ENCODE measurements at places on chromosomes 4 and X.

GRCh38 chrX:121028419-121028818 is 19.0 kb upstream of the GLUD2 start:
- no peak for DNase-seq

- DNase-seq, result no peak
Measured at GRCh38 chr4:164058776-164059445, 564.4 kb downstream of the TMA16 start.

- DNase-seq, result no peak
Measured at GRCh38 chrX:42738552-42738951, 39.4 kb downstream of the PPP1R2C start.

- DNase-seq, result no peak
Measured at GRCh38 chr4:147880511-147880910, 148.6 kb downstream of the ARHGAP10 start.

DNA sequence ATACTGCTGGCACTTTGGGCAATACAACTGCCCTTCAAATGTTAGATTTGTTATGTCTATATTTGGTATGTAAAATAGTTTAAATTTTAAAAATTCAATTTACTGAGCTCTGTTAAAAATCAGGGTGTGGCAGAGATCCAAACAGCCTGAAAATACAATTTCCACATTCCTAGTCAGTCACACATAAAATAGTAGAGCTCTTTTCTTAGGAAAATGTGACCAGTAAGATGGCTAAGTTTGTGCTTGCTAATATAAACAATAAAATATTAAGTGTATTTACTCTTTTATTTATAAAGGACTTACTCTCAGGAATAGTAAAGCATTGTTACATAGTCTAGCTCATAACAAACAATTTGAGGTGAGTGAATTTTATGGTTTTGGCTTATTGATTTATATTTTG is 200.2 kb downstream of the DKK2 start:
- no peak for DNase-seq

- no peak for DNase-seq
Measured at GRCh38 chrX:129759576-129760061, 20.1 kb upstream of the SASH3 start.

DNA sequence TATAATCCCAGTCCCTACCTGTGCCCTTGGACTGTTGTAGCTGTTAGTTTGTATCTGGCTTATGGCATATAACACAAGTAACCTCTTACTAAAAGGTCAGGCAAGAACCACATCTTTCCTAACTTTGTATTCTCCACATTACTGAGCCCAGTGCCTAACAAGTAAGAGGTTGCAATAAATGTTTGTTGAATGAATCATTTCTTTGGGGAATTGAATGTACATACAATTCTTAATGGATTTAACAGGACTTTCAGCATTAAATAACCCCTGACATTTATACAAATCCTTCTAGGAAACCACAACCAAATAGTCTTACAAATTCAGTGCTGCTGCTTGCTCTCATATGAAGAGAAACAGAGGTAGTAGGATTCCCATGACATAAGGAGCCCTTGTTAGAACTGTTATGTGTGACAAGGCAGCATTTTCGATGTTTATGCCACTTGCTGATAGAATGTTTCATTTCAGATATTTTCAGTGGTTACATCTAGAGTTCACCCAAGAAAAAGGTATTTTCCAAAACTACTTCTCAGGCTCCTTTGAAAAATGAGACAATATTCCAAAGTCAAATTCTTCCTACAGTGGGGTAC is 62.0 kb downstream of the MBNL3 start:
- no peak for DNase-seq

DNA sequence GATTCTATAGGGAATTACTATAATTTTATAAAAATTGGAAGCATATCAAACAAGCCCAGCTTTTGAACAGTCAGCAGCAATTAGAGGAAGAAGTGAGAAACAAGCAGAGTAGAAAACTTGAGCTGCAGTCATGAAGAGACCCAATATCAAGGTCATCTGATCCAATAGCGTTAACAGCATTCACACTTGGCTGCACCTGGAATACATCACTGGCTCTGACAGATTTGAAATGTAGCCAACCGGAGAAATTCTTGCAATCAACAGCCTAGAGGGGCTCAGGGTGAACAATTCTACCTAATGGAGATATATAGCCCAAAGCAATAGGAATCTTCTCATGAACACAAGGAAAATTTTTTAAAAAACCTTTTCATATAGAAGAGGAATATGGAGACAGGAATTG is 13.6 kb downstream of the DDX53 start:
- no peak for DNase-seq

- no peak for DNase-seq
Measured at GRCh38 chrX:2489446-2490445, 11.0 kb downstream of the DHRSX start.

DNA sequence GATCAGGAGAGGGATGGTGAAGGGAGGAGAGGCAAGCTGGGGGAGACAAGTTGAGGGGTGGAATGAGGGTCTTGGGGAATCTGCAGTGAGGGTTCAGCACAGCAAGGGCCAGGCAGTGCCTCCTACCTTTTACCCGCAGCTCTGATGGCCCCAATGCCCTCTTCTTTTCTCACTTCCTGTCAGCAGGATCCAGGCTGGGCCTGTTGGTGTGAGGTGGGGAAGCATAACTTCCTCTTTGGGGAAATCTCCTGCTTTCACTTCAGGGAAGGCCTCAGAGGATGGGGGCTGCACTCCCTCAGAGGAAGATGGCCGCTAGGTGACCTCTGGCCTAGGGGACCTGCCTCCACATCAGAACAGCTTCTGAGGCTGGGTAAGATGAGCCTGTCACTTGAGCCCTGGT is 36.5 kb downstream of the EFNB1 start:
- no peak for DNase-seq

DNA sequence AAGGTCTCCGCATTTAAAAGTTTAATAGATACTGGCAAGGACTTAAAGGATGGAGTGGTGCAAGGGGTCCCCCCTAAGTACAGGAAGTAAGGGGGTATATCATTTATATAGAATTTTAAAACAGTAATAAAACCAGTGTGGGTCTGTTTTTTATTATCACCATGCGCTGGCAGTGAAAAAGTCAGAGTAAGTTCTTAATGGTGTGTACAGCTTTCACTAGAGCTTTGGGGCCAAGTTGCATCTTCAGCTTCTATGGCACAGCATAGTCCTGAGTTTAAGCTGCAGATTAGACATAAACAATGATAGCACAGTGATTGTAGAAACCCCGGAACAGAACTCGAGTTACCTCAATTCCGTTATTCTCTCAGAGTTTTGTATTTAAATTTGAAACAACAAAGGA is 27.6 kb downstream of the RHOH start:
- no peak for DNase-seq

GRCh38 chrX:3638280-3638873 is 75.1 kb downstream of the PRKX start:
- no peak for DNase-seq

DNA sequence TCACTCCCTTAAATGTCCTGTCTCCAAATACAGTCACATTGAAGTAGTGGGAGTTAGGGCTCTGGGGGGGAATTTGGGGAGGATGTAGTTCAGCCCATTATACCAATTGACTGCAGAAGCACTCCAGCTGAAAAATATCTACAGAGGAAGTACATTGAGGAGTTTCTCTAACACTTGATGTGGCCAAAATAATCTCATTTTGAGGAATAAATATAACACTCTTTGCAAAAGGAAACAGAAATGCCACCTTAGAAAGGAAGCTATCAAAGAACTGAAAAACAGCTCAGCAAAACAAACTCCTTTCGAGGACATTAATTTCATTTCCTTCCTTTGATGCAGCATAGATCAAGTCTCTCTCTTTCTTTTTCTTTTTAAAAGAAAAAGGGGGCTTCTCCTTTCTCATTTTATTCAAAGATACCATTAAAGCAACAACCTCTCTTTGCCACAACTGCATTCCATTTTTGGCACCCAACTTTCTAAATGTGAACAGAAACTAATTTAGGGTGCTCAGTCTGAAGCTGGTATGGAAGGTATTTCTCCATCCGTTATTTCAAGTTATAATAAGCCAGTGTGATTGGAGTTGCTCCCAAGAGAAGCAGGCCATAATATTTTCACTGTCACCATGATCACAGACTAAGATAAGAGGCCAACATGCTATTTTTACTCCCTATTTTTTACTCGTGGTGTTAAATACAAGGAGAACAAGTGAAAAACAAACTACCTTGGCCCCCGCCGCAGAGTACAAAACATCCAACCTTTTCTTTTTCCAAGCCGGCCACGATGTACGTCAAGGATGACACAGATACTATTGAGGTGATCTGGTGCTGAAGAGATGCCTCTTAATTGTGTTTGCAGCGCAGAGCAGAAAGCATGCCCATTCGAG is 230.4 kb upstream of the GATB start:
- DNase-seq, result no peak

GRCh38 chr4:154491341-154492271 is at the start of gene DCHS2:
TSS of gene DCHS2 (minus strand) at chr4:154491799. CDS start at chr4:154491355, 444 bp downstream.
- no peak for DNase-seq

GRCh38 chr4:453267-453666 is 45.7 kb downstream of the ZNF721 start:
- no peak for DNase-seq

DNA sequence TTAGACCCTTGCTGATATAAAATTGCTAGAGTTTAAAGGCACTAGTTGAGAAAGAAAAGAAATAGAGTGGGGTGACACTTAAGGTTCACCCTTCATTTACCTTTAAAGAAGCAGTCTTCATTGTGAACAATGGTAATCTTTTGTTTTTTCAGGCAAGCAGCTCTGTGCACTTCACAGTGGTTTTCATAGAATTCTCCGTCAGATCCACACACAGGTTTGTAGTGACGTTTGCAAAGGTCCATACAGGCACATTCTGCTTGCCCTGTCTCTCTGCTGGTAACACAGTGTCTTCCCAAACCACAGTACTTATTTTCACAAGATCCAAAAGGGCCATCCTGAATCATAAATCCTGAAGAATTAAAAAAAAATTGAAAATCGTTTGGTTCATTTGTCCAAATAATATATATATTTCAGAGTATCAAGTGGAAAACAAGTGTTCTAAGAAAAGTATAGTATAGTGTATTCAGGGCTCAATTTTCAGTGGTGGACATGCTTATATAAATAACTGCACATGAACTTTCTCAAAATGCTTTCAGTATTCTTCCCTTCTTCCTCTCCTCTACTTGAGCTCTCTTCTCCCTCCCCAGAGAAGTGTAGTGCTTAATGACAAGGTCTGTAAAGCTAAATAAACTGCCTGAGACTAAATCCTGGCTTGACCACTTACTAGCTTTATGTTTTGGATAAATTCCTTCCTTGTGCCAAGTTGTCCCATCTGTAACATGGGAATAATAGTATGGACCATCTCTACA is 243.3 kb downstream of the FSTL5 start:
- DNase-seq, result no peak

Measured in stimulated activated CD8-positive, alpha-beta memory T cell treated with anti-CD3 and anti-CD28 coated beads, Interleukin-7, amount 100 ng/mL, for 1 hour (primary cell).